ENCODE measurements at places on chromosomes 7 and 10. TPM values are rescaled to one million over a fixed set of nuclear protein-coding genes. Genes with fewer than 3 reads are reported as not detected.

- DNase-seq = no peak
Observed at GRCh38 chr7:47331179-47331565, 250.7 kb downstream of the TNS3 start.

Gene LBX1
- total RNA-seq = not detected

- DNase-seq = no peak
Observed at GRCh38 chr7:155365146-155365874, 67.6 kb downstream of the INSIG1 start.

DNA sequence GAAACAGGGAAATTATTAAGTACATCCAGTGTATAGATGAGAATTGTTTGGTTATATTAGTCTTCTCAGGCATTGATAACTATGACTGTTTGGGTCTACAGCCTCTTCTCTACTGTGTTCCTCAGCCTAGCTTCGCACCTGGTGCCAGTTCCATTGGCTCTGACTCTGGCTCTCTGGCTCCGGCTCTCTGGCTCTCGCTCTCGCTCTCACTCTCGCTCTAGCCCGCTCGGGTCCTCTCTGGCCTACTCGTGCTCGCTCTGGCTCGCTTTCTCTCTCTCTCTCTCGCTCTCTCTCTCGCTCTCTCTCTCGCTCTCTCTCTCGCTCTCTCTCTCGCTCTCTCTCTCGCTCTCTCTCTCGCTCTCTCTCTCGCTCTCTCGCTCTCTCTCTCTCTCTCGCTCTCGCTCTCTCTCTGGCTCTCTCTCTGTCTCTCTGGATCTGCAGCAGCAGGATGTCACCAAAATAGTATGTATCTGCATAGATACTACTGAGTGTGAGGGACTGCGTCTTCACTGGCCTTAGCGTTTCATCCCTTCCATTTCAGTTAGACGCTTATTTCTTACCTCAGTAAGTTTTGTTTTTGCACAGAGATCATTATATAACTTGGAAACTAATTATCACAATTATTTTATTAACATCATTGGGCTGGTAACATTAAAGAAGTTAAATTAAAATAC lies 6.5 kb upstream of the SSBP1 start:
- DNase-seq = no peak

DNA sequence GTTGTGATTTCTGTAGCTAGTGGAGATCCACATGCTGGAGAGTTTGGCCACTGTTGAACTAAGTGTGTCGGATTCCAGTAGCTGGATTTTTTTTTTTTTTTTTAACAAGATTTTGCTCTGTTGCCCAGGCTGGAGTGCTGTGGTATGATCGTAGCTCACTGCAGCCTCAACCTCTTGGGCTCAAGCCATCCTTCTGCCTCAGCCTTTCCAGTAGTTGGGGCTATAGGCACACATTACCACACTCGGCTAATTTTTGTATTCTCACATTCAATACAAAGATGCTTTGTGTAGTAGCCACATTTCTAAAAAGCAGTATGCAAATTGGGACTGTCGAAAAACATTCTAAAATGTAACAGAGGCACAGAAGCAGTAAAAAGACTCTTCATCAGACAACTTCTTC lies 63.5 kb downstream of the RABGEF1 start:
- no peak for DNase-seq

- DNase-seq = no peak
Observed at GRCh38 chr10:49010295-49010694, 70.7 kb upstream of the LRRC18 start.

DNA sequence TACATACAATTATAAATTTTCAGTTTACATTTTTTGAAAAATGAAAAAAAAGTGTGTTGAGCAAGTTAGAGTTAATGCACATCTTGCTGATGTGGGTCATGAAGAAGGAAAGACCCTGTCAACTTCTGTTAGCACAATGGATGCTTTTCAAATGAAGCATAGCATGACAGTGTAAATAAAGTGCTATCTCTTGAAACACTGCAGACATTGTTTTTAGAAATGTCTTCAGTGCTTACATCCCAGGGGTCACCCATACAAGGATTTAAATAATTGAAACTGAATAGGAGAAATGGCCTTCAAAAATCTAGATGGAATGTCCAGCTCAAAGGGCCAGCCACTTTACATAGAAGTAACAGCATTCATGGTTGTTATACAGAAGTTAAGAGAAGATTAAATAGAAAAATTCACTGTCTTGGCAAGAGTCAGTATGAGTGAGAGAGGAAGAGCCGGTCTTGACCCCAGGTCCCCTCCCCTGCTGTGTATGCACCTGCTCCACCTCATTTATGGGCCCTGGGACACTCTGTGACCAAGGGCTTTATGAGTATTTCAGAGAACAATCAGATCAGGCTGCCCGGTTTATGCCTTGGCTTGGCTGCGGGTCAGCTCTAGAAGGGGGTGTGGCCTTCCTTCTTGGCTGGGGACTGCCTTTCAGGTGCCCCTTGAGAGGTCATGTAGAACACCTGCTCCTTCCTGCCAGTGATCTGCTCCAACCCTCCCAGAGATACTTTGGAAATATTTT lies 237.7 kb upstream of the TMEM72 start:
- no peak for DNase-seq

- DNase-seq = no peak
Observed at GRCh38 chr7:112076324-112076723, 129.9 kb downstream of the DOCK4 start.

DNA sequence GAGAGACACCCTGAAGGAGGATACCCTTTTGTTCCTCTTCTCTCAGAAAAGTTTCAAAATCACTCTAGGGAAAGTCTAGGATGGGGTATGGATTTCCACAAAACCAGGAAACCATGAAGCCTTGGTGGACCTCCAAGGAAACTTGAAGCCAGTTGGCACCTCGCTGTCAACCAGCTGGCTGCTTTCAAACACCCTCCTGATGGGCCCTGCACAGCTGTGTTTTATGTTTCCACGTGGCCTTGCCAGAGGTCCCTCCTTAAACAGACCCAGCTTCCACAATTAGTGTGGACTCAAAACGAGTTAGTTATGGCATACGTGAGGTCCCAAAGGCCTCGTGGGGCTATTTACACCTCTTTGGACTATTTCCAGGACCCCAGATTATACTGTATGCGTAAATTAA lies 5.9 kb downstream of the PPP1R3A start:
- no peak for DNase-seq

Gene PIK3CG
- 51.2 TPM for total RNA-seq

GRCh38 chr7:150502519-150502918 lies 12.2 kb upstream of the GIMAP7 start:
- no peak for DNase-seq

Gene FBXL13
- total RNA-seq = 1.3 TPM

Gene RPEL1
- total RNA-seq = 0.27 TPM

- no peak for DNase-seq
Observed at GRCh38 chr7:28169230-28169629, 11.4 kb downstream of the JAZF1 start.

DNA sequence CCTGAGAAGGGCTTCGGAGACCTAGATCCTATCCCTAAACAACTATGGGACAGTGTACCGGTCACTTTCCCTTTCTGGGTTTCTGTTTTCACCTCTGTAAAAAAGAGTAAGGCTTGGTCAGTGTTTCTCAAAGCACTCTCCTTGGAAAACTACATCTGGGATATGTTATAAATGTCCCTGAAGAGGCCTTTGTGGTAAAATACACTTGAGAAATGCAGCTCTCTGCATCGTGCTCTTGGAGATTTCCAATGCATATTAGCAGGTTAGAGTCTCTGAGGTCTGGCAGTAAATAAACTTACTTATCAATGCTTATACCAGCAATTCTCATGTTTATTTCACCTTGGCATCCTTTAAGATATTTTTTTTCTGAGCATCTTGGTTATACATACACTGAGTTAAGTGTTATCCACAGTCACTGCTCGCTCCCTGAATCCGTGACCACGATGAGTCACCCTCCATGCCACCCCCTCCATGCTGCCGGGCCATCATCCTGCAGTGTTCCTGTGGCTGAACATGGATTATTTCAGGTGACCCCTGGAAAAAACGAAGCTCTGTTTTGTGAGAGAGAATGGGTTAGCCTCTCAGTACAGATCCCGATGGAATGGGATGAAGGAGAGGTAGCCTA lies 3.3 kb upstream of the TBXAS1 start:
- no peak for DNase-seq

DNA sequence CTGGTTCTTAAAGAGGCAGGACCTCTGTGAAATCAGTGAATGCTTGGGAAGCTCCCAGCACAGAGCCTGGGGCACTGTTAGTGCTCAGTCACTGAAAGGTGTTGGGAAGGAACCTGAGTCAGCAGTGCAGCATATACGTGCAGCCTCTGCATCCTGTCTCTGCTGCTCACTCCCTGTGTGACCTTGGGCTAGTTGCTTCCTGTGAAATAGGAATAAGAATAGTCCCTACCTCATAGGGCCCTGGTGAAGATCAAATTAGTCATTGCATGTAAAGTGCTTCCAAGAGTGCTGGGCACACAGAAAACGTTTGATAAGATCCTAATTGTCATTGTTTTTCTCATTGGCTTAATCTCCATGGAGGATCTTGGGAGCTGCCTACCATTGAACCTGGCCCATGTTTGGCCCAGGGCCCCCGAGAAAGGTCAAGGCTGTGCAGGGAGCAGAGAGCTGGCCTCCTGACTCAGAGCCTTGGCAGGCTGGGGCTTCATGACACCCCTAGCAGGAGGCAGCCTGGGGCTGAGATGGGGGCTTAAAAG lies 73.3 kb upstream of the COL13A1 start:
- DNase-seq = no peak

DNA sequence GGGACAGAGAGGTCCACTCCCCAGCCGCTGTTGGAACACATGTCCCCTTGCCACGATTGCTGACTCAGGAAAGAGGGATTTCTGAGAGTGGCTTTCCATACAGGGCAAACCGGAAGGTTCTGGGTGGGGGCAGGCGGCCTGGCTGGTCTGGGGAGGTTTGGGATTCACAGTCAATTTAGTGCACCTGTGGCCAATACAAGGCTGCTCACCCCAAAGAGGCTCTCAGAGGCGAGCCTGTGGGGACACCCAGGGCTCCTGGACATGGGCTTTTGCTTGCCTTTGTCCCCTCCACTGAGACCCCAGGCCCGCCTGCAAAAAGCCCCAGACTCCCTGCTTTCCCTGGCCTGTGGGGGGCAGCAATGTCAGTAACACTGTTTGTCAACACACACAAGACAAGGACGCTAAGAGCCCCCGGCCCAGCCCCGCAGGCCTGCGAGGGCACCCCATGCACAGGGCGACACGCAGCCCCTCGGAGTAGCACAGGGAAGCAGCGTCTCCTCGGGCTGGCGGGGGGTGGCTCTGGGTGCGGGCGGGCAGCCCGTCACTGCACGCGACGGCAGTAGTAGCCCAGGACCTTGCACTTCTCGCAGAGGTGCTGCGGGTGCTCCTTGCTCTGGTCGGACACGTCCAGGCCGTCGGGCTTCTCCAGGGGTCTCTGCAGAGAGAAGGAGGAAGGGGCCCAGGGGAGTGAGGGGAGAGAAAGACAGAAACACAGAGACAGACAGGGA lies 38.7 kb downstream of the PPIF start:
- DNase-seq = no peak

Gene LMBR1
- 76.2 TPM for total RNA-seq

- DNase-seq = no peak
Observed at GRCh38 chr7:113188396-113188795, 70.0 kb upstream of the SMIM30 start.

DNA sequence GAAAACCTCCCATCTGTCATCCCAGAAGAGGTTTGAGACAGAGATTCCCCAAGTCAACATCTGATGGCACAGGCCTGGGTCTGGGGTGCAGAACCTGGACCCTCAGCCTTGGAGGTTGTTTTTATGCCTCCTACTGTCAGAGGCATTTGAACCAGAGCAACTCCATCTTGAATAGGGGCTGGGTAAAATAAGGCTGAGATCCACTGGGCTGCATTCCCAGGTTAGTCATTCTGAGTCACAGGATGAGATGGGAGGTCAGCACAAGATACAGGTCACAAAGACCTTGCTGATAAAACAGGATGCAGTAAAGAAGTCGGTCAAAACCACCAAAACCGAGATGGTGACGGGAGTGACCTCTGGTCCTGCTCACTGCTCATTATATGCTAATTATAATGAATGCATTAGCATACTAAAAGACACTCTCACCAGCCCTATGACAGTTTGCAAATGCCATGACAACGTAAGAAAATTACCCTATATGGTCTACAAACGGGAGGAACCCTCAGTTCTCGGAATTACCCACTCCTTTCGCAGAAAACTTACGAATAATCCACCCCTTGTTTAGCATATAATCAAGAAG lies 92.0 kb downstream of the ITGA8 start:
- DNase-seq = no peak

- DNase-seq = peak; percentile 30
Observed at GRCh38 chr10:3468919-3469638, 296.5 kb upstream of the PITRM1 start.

DNA sequence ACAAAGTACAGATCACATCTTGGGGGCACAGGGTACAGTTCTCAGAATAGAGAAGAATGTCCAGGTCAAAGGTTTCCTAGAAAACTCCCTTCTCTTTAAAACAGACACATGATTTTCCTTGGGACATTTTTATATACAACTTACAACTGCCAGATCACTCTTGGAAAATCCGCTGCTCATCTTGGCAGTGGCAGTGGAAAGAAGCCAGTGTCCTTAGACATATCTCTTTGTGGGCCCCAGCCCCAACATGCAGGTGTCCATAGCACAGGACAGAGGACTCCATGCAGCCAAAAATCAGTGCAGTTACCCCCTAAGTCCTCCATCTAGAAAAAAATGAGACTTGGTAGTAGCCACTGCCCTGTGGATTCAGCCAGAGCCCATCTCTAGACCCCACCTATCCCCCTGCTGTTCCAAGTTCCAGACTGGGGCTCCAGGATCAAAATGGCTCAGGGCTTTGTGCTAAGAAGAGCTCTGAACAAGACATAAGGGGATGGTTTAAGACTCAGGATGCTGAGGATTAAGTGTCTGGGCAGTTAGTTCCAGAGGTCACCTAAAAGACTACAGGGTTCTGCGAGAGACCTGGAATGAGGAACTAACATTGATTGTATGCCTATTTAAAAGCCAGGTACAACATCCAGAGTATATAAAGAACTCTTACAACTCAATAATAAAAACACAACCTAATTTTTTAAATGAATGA lies 34.4 kb downstream of the HIPK2 start:
- no peak for DNase-seq

Gene AFAP1L2
- 4.0 TPM for total RNA-seq

Gene CYP3A7
- total RNA-seq = not detected

DNA sequence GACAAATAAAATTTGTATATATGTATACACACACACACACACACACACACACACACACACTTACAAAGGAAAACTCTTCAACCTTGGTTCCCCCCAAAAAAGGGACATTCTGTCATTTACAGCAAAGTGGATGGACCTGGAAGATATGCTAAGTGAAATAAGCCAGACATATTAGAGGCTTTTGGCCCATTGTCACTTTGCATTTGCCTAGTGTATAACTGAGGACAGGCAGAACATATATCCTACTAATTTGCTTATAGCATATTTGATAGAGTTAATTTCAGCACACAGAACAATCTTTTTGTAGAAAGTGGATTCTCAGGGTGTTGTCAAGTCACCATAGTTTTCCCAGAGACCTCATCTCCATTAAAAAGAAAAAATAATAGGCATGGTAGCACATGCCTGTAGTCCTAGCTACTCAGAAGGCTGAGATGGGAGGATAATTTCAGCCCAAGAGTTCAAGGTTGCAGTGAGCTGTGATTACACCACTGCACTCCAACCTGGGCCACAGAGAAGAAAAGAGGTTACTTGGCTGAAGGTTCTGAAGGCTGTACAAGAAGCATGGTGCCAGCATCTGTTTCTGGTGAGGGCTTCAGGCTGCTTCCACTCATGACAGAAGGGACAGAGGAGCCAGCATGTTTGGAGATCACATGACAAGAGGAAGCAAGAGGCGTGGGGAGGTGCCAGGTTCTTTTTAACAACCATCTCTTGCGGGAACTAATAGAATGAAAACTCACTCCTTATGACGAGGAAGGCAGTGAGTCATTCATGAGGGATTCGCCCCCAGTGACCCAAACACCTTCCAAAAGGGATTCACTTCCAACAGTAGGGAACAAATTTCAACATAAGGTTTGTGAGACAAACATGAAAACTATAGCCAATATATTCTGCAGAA lies 135.6 kb downstream of the TMEM168 start:
- no peak for DNase-seq

All from hematopoietic multipotent progenitor cell (in vitro differentiated cells).